Tibial nerve (tissue), 4 donors: ENCODE measurements at places on chromosomes 1 and 21.

- no peak overlapping the region for H3K27ac ChIP-seq
- H3K4me3 ChIP-seq: no peak overlapping the region
- no peak for DNase-seq
- peaks cover 9% of the 10 kb centered on the region for H3K4me1 ChIP-seq
These were observed 46.9 kb downstream of the CAPN2 start for GRCh38 chr1:223759273-223759672.

- no peak for DNase-seq
- no peak within 1 kb of the TSS for H3K4me3 ChIP-seq
- H3K4me1 ChIP-seq: peaks cover 4% of the 10 kb centered on the region
- H3K27me3 ChIP-seq: peaks cover 27% of the 10 kb centered on the region
- H3K36me3 ChIP-seq: no peaks in the 10 kb centered on the region
These were observed at the start of gene FAM3B for GRCh38 chr21:41316200-41317062. Gene FAM3B, plus strand, starts transcription at chr21:41316801. Its CDS starts 79 bp downstream, at chr21:41316880.

DNA sequence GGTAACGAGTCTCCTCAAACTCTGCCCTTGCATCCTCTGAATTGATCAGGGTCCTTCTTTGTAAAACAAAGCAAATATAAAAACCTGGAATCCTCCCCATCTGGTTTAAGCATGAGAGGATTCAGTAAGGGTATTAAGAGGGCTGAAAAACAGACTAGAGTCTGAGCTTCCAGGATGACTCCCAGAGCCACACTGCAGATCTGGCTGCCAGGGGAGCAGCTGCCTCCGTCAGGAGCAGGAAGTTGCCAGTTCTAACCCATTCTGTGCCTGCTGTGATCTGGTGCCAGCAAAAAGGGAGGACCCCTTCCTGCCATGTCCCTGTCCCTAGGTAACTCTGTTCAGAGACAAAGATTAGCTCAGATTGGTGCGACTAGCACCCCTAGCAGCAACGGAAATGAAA lies 27.5 kb downstream of the SERTAD4 start:
- no peaks in the 10 kb centered on the region for H3K4me1 ChIP-seq
- no peak overlapping the region for H3K27ac ChIP-seq
- H3K4me3 ChIP-seq: no peak overlapping the region
- no peaks in the 10 kb centered on the region for H3K27me3 ChIP-seq
- no peaks in the 10 kb centered on the region for H3K36me3 ChIP-seq

DNA sequence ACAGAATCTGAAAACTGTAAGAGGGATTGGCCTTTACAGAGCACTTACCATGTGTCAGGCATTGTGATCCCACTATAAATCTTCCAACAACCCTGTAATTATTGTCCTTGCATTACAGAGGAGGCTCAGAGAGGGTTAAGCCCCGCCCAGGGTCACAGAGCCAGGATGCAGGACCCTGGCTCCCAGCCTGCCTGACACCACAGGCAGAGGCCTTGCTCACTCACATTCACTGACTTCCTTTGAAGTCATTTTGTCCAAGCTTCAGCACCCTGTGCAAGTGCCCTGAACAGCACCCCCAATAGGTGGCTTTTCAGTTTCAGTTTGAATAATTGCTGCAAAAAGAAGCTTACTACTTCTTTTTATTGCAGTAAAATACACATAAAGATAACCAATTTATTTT lies 256.8 kb upstream of the NFIA start:
- DNase-seq: no peak
- H3K36me3 ChIP-seq: no peaks in the 10 kb centered on the region
- H3K4me3 ChIP-seq: no peak overlapping the region
- H3K4me1 ChIP-seq: no peaks in the 10 kb centered on the region
- no peaks in the 10 kb centered on the region for H3K27me3 ChIP-seq

GRCh38 chr1:41537788-41538351 lies 53.4 kb upstream of the EDN2 start:
- H3K36me3 ChIP-seq: no peaks in the 10 kb centered on the region
- no peak overlapping the region for H3K27ac ChIP-seq
- H3K4me3 ChIP-seq: no peak overlapping the region
- no peaks in the 10 kb centered on the region for H3K27me3 ChIP-seq
- no peaks in the 10 kb centered on the region for H3K4me1 ChIP-seq

DNA sequence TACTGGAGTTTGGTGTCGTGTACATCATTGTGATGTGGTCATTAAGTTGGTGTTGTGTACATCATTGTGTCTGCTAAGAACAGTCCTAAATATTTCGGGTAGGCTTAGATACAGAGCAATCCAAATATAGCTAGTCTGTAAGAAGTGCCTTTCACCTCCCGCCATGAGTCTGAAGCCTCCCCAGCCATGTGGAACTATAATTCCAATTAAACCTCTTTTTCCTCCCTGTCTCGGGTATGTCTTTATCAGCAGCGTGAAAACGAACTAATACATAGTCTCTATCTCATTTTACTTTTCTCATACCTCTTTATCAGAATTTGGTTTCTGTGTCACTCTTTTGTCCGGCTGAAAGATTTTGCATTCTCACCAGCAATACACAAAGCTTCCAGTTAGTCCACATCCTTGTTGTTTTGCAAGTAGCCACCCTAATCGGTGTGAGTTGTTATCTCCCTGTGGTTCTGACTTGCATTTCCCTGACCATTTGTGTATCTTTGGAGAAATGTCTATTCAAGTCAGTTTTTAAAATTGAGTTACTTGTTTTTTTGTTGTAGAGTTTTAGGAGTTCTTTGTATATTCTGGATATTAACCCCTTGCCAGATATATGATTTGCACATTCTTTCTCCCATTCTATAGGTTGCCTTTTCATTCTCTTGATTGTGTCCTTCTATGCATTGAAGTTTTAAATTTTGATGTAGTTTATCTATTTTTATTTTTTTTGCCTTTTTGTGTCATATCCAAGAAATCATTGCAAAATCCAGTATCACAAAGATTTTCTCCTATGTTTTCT lies 56.5 kb downstream of the FNBP1L start:
- no peaks in the 10 kb centered on the region for H3K36me3 ChIP-seq
- DNase-seq: no peak
- H3K4me1 ChIP-seq: no peaks in the 10 kb centered on the region
- H3K27ac ChIP-seq: no peak overlapping the region
- no peak overlapping the region for H3K4me3 ChIP-seq
- H3K27me3 ChIP-seq: no peaks in the 10 kb centered on the region

GRCh38 chr1:104056786-104057185 lies 307.1 kb downstream of the AMY1C start:
- H3K27me3 ChIP-seq: no peaks in the 10 kb centered on the region
- no peak overlapping the region for H3K4me3 ChIP-seq
- no peak overlapping the region for H3K27ac ChIP-seq
- H3K36me3 ChIP-seq: no peaks in the 10 kb centered on the region
- no peaks in the 10 kb centered on the region for H3K4me1 ChIP-seq
- no peak for DNase-seq

GRCh38 chr1:184424945-184425344 lies 38.1 kb downstream of the C1orf21 start:
- DNase-seq: no peak
- H3K4me1 ChIP-seq: peaks cover 3% of the 10 kb centered on the region
- H3K27me3 ChIP-seq: no peaks in the 10 kb centered on the region

- H3K27ac ChIP-seq: no peak overlapping the region
- no peaks in the 10 kb centered on the region for H3K4me1 ChIP-seq
- DNase-seq: no peak
- H3K27me3 ChIP-seq: no peaks in the 10 kb centered on the region
- H3K4me3 ChIP-seq: no peak overlapping the region
- H3K36me3 ChIP-seq: no peaks in the 10 kb centered on the region
These were observed 49.7 kb downstream of the GPR52 start for GRCh38 chr1:174497478-174497877.

GRCh38 chr1:213661302-213661701 lies 326.5 kb upstream of the PROX1 start:
- H3K4me1 ChIP-seq: no peaks in the 10 kb centered on the region
- H3K4me3 ChIP-seq: no peak overlapping the region
- H3K27ac ChIP-seq: no peak overlapping the region
- no peaks in the 10 kb centered on the region for H3K27me3 ChIP-seq
- DNase-seq: no peak
- no peaks in the 10 kb centered on the region for H3K36me3 ChIP-seq

GRCh38 chr1:108140177-108140576 lies 60.0 kb downstream of the SLC25A24 start:
- no peak for DNase-seq
- no peaks in the 10 kb centered on the region for H3K27me3 ChIP-seq
- no peaks in the 10 kb centered on the region for H3K4me1 ChIP-seq

DNA sequence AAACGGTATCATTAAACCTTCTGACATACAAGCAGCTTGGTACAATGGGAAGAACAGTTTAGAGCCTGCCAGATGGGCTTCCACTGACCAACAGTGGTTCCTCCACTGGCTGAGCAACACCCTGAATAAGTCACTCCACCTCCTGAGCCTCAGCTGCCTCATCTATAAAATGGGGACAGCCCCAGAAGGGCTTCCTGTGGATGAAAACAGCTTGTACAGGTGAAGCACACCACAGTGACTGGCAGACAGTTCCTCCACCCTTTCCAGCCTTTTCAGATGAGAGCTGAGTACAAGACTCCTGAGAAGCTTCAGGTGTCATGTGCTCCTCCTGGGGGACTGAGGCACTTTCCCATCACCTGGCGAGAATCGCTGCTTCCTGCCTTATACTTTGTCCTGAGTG lies 2.1 kb downstream of the CAPZB start:
- peaks cover 68% of the 10 kb centered on the region for H3K4me1 ChIP-seq
- peak overlapping the region; percentile 98 for H3K27ac ChIP-seq
- H3K27me3 ChIP-seq: no peaks in the 10 kb centered on the region

DNA sequence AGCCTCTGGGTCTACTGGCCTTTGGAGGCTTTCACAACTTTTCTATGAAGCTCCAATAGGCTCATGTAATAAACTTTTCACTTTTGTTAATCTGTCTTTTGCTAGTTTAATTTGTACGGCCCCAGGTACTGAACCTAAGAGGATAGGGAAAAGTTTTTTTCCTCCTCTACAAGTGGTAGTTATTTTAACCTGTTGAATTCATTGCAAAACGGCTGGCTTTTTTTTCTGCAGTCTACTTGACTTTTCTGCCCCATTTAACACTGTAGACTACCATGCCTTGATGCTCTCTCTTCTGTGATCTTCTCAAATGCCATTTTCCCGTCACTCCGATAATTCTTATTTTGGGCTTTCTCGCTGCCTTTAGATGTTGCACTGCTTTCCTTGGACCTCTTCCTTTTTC lies 43.6 kb upstream of the DR1 start:
- no peaks in the 10 kb centered on the region for H3K36me3 ChIP-seq
- H3K27me3 ChIP-seq: no peaks in the 10 kb centered on the region
- no peak overlapping the region for H3K27ac ChIP-seq
- no peak overlapping the region for H3K4me3 ChIP-seq
- no peak for DNase-seq
